ENCODE measurements at places on chromosomes 6 and 20.

GRCh38 chr6:80095600-80095999 is 10.9 kb upstream of the BCKDHB start:
- no peak for DNase-seq

DNA sequence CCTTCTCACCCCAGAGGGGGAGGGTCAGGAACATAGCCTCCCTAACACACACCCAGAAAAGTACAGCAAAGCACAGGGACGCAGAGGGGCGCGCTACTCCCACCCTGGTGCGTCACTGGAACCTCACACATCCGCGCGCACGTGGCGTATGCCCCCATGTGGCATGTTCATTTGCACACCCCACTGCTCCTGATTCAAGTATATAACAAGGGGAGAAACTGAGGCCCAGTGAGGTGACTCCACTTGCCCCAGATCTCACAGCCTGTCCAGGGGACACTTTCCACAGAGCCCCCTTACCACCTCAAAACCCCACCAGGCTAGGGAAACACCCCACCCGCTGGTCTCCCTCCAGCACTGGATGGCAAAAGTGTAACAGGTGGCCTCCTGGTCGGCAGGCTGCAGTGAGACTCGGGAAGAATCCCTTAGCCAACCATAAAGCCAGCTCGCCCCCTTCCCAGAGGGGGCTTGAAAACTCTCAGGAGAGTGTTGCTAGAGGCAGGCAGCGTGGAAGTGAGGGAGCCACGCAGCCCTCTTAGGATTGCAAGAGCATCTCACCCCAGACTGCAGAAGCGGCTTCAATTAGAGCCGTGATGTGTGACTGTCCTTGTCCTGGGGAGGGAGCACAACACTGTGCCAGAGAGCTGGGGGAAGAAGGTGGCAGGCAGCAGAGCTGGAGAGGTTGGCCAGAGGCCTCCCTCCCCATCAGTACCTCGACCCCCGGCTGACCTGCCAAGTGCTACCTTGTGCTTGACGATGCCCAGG is at the start of gene GRM4:
Gene GRM4, minus strand, starts transcription at position 67 of the 762 bp plus-strand sequence. CDS start 12,591 bp downstream, outside the sequence.
- no peak for DNase-seq

DNA sequence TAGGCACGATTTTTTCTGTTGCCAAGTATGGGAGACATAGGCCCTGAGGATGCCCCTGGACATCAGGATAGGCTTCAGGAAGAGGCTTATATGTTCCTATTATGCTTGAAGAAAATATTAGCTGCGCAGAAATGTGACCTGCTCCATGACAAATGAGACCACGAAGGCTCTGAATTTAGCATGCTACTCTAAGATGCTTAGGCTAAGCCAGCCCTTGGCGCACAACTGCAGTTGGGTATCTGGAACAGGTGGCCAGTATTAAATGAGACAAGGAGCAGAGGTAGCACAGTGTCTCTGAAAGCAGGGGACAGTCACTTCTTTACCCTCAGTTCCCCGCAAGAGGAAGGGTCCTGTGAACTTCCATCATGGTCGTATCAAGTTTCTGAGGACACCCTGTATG is 90.0 kb downstream of the RREB1 start:
- DNase-seq, result no peak

GRCh38 chr6:123875784-123876183 is 72.1 kb downstream of the NKAIN2 start:
- no peak for DNase-seq

DNA sequence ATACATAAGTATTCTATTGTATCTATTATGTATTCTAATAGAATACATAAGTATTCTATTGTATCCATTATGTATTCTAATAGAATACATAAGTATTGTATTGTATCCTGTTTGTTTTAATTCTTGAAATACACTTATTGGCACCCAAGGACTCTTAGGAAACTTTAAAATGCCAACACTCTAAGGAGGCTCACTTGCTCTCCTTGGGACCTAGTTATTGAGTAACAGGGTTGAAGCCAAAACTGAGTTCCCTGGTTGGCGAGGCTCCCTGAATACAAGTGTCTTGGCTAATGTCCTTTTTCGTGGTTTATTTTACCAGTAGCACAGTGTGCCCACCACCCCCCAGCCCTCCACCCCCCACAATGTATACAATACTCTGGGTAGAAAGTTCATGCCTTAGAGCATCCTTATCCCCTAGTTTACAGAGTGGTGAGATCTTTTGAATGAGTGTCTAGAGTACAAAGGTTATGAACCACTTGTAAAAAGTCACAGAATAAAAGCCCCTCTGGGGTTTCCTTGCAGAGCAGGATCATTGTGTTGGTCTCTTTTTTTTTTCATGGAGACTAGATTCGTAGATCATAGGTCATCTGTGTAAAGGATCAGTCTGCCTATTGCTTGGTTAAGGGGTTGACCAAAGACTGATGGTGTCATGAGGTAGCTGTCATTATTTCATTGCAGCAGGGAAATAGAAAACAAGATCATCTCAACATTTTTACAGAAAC is 32.5 kb upstream of the PRDM1 start:
- DNase-seq, result no peak

DNA sequence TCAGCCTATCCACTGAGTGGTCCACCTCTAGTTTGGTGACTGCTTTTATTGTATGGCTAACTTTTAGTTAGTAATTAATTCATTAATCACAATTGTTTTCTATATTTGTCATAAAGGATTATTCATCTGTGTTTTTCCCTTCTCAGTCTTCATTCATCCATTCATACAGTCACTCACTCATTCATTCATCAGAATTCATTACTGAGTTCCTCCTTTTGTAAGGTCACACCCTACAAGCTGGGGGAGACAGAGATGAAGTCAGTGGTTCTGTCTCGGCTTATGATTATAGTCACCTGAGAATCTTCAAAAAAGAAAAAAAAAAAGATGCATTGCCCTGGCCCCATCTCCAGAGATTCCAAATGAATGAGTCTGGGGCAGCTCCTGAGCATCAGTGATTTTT is 257.1 kb downstream of the ADGB start:
- no peak for DNase-seq

DNA sequence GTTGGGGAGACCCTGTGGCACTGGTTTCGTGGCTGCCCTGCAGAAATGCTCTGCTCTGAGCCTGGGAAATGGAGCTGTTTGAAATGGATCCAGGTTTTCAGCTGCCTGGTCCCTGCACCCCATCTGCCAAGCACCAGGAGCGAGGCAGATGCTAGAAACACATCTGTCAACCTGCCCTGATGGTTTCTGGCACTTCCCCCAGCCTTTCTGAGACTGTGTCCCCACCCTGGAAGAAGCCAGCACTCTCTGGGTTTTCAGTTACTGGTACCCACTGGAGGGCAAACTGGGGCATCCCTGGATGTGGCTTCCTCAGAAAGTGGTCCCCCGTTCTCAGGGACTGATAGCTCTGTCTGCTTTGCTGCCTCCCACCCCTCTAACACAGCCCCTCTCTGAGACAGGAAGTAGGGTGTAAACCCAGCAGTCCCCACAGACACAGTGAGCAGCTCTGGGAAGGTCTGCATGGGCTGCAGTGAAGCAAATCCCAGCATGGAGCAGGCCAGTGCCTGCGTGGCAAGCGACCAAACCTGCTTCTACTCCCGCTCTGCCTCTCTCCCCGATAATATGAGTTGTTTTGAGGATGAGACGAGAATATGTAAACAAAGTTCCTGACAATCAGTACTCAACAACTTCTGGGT is 54.2 kb upstream of the MAFB start:
- no peak for DNase-seq

- DNase-seq, result no peak
Measured at GRCh38 chr6:98977671-98978292, 30.0 kb upstream of the FBXL4 start.

- no peak for DNase-seq
Measured at GRCh38 chr6:72350296-72350881, 271.5 kb upstream of the KCNQ5 start.

- DNase-seq, result no peak
Measured at GRCh38 chr6:85824329-85824728, 181.6 kb upstream of the SYNCRIP start.

DNA sequence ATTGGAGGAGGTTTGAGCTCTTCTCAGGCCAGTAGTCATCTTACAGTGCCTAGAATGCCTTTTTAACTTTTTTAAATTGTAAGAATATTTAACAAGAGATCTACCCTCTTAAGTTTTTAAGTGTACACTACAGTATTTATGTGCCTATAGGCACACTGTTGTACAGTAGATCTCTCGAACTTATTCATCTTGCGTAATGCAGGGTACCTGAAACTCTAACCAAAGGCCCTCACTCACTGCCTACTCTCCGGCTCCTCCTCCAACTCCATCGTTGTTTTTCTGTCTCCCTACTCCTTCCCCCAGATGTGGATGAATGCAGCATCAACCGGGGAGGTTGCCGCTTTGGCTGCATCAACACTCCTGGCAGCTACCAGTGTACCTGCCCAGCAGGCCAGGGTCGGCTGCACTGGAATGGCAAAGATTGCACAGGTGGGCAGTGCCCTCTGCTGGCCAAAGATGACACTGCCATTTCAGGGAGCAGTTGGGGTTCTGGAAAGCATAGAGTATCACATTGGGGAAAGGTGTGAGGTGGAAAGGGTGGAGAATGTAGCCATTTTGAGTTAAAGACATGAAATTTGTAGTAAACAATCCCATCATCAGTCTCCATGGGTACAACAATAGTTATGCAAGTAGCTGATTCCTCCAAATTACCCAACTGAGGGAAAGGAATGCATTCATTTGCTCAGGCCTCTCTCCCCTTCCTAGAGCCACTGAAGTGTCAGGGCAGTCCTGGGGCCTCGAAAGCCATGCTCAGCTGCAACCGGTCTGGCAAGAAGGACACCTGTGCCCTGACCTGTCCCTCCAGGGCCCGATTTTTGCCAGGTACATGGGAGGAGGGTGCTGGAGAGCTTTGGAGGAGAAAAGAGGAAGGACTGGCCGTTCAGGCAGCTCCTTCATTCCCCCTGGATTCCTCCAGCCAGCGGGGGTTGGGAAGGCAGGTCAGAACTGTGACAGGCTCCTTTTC is 18.4 kb upstream of the ZNF76 start:
- DNase-seq, result peak; percentile 83

- no peak for DNase-seq
Measured at GRCh38 chr20:52340036-52340634, 148.6 kb upstream of the ZFP64 start.

- DNase-seq, result no peak
Measured at GRCh38 chr6:33967966-33968724, 164.3 kb upstream of the MLN start.

DNA sequence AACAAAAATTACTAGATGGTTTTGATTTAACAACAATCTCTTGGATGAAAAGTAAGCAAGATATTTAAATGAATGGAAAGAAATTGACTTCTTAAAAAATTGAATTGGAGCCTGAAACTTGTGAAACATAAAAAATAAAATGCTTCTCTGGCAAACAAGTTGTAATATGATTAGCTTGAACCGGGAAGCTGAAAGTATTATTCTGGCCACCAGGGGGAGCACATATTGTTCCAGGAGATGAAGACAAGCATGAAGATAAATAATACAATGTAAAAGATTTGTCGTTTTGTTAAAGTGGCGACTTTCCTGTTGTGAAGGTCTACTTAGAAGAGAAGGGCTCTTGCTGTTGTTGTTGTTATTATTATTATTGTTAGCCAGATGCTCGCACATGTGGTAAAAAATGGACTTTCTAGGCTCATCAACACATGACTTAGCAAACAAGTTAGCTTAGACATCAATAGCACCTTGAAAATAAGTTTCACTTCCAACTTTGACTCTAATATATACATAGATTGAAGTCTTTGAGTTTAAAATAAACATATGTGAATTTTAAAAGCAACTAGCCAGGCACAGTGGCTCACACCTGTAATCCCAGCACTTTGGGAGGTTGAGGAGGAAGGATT is 14.2 kb downstream of the PAX1 start:
- DNase-seq, result no peak

GRCh38 chr20:5859608-5860007 is 90.7 kb downstream of the TRMT6 start:
- DNase-seq, result no peak

DNA sequence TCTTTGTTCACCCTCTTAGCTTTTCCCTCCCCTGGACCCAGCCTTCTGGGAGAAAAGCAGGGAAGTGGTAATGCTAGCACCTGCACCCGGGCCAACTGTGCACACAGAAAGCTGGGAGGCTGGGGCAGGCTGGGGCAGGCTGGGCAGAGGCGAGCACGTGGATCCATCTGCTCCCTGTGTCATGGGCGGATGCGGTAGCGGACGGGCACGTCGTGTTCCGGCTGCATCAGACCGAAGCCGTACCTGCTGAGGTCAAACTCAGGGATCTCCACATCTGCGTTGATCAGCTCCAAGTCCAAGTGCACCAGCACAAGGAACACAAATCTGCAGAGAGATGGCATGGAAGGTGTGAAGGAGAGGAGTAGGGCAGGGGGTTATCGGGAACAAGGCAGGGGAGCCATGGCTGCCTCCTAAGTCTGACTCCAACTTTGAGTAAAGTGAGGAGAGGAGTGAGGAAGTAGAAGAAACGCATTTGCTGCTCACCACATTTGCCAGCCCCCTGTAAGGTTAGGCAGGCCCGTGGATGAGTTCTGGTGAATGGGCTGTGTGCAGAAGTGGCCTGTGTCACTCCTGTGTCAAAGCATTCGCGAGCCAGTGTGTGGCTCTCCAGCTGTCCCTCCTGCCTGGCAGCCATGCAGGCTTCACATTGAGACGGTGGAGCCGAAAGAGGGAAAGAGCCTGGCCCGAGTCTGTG is 25.4 kb upstream of the KCNB1 start:
- DNase-seq, result no peak

DNA sequence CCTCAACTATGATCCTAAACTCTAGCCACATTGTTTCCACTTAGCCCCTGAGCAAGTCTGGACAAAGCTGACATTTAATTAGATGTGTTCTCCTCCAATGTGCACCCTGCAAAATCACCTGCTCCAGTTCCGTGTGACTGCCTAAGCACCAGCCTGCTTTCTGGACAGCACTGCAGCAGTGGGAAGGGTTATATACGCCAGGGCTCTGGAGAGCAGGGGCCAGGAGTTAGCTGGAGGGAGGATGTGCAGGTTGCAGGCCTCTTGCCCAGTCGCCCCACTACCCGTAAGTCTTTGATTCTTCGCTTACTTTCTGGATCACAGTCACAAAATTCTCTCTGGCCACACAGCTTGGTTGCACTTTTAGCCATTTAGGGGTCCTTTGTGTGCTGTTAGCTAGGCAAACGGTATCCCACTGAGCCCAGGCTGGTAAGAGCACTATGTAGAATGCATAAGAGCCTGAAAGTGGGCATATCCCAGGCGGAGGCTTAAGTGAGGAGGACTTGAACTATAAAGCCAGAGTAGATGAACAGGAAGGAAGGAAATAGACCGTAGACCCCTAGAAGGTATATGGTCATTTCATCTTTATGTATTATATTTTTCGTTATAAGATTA is 10.7 kb upstream of the PLEKHG1 start:
- DNase-seq, result no peak

DNA sequence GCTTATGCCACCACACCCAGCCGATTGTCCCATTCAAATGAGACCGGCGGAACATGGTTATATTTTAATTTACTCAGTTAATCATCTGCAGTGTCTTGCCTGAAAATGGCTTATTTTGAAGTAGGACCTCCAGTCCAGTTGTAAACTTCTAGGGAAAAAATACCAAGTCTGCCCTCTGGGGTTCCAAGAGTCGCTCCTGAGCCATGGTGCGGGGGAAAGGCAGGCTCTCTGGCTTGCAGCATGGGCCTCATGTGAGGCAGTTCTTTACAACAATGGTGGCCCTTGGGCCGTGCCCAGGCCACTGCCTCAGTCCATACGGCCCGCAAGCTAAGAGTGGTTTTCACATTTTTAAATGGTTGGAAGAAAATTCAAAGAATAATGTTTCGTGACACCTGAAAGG is 62.7 kb upstream of the XRN2 start:
- no peak for DNase-seq

GRCh38 chr20:16100767-16101166 is 472.5 kb downstream of the KIF16B start:
- no peak for DNase-seq

GRCh38 chr6:143061597-143062385 is 1.1 kb downstream of the AIG1 start:
- DNase-seq, result no peak

All from left forelimb (tissue), 1 donor.